ENCODE measurements at places on chromosomes 4 and X.
A peak's percentile ranks its signal among the peaks of the same experiment; 100 is the strongest.

GRCh38 chr4:114205261-114205660, 225.8 kb upstream of the ARSJ start:
- DNase-seq: no peak

- DNase-seq: no peak
Measured at GRCh38 chrX:15475021-15475420, 18.1 kb downstream of the PIR start.

DNA sequence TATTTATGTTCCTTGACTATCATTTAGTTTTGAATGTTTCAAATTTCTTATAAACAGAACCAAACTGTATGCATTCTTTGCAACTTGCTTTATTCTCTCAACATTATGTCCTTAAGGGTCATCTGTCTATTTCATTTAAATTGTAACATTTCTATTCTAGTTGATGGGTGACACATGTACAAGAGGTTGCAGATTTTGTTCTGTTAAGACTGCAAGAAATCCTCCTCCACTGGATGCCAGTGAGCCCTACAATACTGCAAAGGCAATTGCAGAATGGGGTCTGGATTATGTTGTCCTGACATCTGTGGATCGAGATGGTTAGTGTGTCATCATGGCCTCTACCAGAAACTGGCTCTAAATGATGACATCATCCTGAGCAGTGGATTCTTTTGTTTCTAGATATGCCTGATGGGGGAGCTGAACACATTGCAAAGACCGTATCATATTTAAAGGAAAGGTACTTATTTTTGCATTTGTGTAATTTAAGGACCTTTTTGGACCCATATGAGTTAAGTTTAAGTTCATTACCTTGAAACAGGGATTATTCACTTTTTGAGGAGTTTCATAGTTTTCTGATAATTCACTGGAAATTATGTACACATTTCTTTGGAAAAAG, 6.1 kb downstream of the LIAS start:
- DNase-seq: peak; percentile 82

DNA sequence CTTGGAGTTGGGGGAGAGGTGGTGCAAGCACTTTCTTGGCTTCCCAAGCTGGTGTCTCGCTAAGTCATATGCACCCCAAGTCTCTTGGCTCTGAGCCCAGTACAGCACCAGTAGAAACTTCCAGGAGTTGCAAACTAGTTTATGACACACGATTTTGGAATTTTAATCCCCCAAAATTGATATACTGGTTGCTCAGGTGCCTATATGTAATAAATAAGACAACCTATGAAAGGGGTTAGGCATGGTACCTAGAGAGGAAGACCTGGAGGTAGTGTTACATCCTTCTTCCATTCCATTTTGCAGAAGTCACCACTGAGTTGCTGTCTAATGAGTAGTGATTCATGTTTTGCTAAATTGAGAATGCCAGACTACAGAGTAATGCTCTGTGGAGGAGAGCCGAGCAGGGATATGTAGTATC, 4.3 kb upstream of the SLC4A4 start:
- no peak for DNase-seq

GRCh38 chrX:41518841-41519220, 71.7 kb downstream of the NYX start:
- no peak for DNase-seq

DNA sequence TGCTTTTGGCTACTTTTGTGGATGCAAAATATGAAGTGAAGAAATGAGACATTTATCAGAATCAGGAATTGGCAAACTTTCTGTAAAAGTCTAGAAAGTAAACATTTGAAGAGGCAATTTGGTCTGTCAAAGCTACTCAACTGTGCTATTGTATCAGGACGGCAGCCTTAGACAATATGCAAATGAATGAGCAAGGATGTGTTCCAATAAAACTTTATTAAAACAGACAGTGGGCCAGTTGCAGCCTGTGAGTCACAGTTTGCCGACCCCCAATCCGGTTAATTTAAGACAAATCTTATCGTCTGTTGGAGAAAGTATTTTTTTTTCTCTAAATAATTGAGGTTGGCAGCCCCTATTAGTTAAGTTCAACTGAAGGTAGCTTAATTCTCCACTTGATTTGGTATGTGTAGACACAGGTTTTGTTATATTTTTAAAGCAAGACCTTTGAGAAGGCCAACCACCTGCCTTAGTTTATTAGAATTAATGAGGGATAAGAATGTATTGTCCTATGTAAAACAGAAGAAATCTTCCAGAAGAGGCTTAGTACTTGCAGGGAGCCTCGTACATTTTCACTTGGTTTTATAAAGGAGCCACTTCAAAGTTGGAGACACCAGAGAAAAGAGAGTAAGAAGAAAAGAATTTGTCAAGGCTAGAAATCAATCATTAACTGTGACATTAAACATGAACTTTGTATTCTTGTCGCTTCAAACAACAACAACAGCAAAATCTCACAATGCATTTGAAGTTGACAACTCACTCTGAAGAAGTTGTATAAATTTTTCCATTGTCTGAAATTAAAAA, 81.6 kb upstream of the FAT1 start:
- no peak for DNase-seq

- DNase-seq: no peak
Measured at GRCh38 chr4:69785211-69785831, 24.9 kb upstream of the SULT1B1 start.

- no peak for DNase-seq
Measured at GRCh38 chr4:13704035-13704434, 76.5 kb upstream of the BOD1L1 start.

- DNase-seq: no peak
Measured at GRCh38 chr4:36341936-36342335, 60.5 kb downstream of the DTHD1 start.

- DNase-seq: no peak
Measured at GRCh38 chr4:47876310-47876709, 38.1 kb downstream of the NFXL1 start.

Measured in A549 (cell line).